ENCODE measurements at places on chromosomes 3 and 15.

GRCh38 chr3:13053420-13053819 lies 19.8 kb downstream of the IQSEC1 start:
- no peak for DNase-seq

GRCh38 chr15:50786871-50787270 lies 21.4 kb upstream of the SPPL2A start:
- no peak for DNase-seq

GRCh38 chr3:112013058-112013783 lies 14.5 kb downstream of the TAGLN3 start:
- DNase-seq = peak; percentile 17

- DNase-seq = no peak
These were observed 64.7 kb downstream of the ISL2 start for GRCh38 chr15:76401285-76401684.

GRCh38 chr3:14508966-14509795 lies 31.0 kb downstream of the GRIP2 start:
- DNase-seq = peak; percentile 50

- no peak for DNase-seq
These were observed 967 bp upstream of the BNC1 start for GRCh38 chr15:83285284-83285978.
